ENCODE measurements at places on chromosomes 3 and 15.

- DNase-seq = no peak
These were observed 26.3 kb downstream of the ALS2CL start for GRCh38 chr3:46667061-46667621.

GRCh38 chr3:102529452-102529851, 94.6 kb downstream of the ZPLD1 start:
- no peak for DNase-seq

GRCh38 chr3:73433079-73433478, 191.7 kb downstream of the PDZRN3 start:
- no peak for DNase-seq

DNA sequence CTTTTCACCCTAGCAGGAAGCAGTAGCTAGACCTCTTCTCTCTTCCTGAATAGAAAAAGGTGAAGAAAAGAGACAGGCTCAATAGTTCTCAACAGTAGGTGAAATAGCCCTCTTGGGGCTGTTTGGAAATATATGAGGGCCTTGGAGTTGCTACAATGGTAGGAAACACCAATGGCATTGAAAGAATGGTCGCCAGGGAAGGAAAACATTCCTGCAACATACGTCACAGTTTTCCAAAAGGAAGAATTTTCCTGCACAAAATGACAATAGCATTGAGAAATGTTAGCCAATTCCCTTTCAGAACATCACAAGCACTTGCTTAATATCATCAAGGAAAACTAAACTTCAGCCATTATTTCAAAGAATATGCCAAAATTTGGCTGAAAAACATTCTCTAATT, 484.5 kb downstream of the IGSF11 start:
- no peak for DNase-seq

DNA sequence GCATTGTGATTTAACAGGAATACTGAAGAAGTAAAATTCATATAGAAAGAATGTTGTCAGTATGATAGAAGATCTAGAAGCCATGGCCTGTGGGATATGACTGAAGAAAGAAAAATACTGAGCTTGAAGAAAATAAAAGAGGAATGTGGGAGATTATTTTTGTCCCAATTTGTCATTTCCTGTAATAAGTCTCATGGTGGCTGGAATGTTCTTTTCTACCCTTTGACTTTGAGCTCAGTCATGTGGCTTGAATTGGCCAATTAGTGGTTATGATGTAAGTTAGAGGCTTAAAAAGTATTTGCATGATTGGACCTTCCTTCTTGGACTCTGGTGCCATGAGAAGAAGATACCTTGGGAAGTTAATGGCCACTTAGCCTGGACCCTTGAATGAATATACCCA, 14.1 kb downstream of the APH1B start:
- peak; percentile 60 for DNase-seq

DNA sequence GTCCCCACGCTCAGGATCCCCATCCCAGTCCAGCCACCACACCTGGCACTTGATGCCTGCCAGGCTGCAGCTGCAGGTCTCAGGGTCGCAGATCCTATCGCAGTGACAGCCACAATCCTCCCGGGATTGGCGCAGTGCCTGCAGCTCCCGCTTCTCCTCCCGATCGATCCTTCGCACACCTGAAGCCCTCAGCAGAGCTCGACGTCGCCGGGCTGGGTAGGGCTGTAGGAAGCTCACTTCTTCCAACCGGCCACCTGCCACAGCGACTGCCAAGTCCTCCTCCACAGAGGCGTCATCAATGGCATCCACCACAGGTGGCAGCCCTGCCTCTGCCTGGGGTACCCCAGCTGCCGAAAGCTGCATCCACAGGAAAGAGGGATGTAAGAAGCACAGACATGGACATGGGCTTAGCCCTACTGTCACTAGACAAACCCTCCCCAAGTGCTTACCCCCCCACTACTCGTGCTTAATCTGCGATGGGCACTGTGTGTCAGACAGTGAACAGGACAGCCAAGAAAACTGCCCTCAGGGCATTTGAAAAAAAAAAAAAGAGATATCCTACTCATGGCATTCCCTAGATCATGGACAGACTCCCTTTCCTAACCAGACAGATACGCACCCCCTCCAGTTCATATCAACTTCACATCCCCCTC, 9.2 kb downstream of the CSRNP1 start:
- DNase-seq = no peak
